ENCODE measurements at places on chromosomes 7 and 10. TPM values are rescaled to one million over a fixed set of nuclear protein-coding genes. Genes with fewer than 3 reads are reported as not detected.

The ANKRD30A gene
- total RNA-seq = not detected

DNA sequence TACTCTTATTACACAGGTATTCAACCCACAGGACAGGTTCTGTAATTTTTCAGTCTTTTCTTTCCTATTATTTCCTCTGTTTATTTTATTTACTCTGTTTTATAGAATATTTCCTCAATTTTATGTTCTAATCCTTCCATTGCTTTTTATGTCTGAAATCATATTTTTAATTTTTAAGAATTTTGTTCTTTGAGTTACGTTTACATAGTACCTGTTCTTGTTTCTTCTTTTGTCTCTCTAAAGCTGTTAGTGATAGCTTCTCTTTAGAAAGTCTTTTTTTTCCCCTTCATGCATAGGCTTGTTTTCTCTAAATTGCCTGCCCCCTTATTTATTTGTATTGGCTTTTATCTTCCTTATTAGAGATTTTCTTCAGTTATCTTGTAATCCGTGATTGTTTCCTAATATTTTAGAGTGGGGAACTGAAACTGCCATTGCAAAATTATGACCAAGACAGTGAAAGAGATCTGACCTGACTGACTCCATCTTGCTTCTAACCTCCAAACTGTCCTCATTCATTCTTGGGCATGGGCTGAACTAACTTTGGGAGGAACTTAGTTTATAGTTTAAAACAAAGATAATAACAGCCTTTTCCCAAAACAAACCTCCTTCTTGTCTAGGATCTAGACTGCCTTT lies 187.6 kb downstream of the PFKFB3 start:
- DNase-seq = no peak

GRCh38 chr7:151083071-151083823 lies at the start of gene TMUB1:
Gene TMUB1 (minus strand): TSS chr7:151083493. CDS start chr7:151082563, 930 bp downstream.
- DNase-seq = peak; percentile 88

GRCh38 chr7:93799750-93800357 lies 90.7 kb downstream of the TFPI2 start:
- DNase-seq = peak; percentile 18

GRCh38 chr7:126450269-126450671 lies 802.5 kb downstream of the GRM8 start:
- DNase-seq = no peak

DNA sequence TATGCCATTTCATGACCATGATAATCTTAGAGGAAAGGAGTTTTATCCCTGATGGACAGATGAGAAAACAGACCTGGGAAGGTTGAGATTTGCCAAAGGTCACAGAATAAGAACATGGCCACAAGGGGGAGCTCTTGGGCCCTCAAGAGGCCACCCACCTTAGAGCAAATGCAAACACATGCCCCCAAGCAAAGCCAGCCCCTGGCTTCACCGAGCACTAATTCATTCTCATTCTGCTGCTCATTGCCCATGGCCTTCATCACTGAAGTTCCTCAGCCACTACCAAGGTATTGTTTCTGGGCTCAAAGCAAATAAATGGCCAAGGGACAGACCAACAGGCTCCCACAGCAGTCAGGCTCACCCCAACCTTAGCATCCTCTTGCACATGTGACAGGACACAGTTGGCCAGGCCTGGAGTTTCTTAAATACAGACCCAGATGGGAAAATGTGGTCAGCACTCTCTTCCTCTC lies 44.2 kb downstream of the PDLIM1 start:
- peak; percentile 91 for DNase-seq

The GALNT17 gene
- 4.3 TPM for total RNA-seq

GRCh38 chr7:128240696-128241386 lies at the start of gene LEP:
Gene LEP (plus strand): TSS chr7:128241278. CDS start chr7:128252019, 10,741 bp downstream.
- no peak for DNase-seq

The PTPRN2 gene
- total RNA-seq = 1.8 TPM

The CACUL1 gene
- 35.0 TPM for total RNA-seq

DNA sequence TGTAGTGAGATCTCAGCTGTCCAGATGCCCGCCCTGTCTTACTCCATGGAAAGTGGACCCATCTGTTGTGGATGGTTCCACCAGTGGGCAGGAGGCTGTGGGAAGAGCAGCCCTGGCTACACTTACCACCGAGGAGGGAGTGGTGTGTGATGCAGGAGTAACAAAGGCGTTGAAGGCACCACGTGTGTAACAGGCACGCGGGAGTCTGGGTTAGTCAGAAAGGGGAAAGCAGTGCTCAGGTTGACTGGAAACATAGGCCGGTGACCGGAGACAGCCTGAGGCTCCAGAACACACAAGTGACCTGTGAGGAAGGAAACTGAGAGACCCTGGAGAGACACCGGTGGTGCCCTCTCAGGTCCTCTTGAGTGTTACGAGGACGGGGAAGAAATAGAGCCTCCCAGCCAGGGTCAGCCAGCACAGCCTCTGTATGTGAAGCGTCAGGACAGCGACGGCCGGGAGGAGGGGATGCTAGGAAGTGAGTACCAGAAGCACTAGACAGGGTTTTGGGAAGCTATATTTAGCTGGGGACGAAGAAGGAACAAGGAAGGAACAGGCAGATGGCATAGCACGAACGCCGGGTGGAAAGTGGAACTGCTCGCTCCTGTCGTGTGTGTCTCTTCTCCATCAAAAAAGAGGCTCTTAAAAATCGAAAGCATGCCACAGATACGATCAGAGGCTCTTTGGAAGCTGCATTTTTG lies 51.7 kb downstream of the DAGLB start:
- no peak for DNase-seq

GRCh38 chr7:15801551-15801950 lies 115.1 kb upstream of the MEOX2 start:
- no peak for DNase-seq

The PDK4 gene
- total RNA-seq = 34.6 TPM
